T-cell (primary cell): ENCODE measurements at places on chromosomes 11 and 22.

GRCh38 chr22:41362615-41363014 lies 19.1 kb upstream of the TEF start:
- DNase-seq = no peak

DNA sequence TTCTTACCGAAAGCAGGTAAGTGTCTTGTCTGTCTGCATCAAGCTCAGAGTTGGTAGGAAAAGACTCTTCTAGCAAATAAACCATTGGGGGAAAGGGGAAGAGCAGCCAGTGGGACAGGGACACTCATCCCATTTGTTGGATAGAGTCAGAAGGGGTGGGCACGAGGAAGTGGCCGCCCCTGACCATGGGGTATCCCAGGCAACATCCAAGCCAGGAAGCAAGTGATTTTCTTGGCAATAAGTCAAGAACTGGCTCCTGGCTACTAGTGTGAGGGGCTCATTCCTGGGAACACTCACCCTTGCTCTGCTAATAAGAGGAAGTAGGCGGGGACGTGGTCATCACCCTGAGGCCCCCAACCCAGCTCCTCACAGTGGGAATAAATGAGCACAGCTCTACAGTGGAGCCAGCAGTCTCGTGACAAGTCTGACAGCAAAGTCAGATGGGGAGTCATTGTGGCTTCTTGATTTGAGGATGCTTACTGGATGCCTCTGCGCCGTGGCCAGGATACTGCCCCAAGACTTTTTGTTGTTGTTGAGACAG lies 6.7 kb downstream of the SLC25A18 start:
- DNase-seq = no peak

- DNase-seq = no peak
These were observed 10.6 kb upstream of the ACER3 start for GRCh38 chr11:76850130-76850529.

DNA sequence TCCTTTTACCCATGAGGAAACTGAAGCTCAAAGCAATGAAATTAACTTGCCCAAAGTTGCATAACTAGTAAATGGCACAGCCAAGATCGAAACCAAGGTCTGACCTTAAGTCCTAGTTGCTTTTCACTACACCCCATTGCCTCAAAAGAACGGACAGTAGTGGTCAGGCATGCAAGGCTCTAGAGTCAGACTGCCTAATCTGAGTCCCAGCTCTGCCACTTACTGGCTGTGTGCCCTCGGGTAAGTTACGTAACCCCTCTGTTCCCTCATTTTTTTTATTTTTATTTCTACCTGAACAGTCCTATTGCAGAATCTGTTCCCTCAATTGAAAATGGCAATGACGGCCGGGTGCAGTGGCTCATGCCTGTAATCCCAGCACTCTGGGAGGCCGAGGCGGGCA lies 9.6 kb downstream of the CYB561A3 start:
- DNase-seq = no peak

DNA sequence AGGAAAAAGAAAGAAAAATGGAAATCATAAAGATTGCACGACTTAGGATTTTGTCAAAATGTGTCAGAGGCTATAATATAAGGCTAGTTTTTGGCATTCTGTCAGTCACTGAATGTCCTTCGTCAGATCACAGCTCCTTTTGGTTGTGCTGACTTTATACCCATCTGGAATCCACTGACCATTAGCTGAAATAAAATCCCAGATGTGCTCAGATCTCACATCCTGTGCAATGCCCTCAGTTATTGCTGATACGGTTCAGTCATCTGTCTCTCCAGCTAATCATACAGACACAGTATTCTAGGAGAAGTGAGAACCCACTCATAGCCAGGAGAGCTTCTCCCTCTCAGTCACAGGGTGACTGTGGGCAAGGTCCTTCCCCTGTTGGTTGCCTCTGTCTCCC lies 11.5 kb downstream of the CD44 start:
- no peak for DNase-seq

- no peak for DNase-seq
These were observed 54.7 kb downstream of the ABTB2 start for GRCh38 chr11:34303028-34303570.

- DNase-seq = no peak
These were observed 109.5 kb downstream of the TMPRSS5 start for GRCh38 chr11:113596658-113597057.

DNA sequence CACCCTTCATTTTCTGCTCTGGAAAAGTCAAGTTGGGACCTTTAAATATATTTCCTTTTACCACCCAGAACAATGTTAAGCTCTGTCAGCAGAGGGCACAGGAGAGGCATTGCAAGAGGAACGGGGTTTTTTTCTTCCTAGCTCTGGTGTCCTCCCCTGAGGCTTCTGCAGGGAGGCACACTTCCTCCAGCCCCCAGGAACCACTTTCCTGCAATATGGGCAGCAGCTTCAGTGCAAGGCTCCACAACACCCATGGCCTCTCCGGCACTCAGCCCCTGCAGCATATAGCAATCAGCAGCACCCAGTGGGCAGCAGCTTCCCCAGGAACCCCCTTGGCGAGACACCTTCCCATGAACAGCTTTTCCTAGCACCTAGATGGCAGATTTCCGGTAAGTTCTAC lies 101.4 kb downstream of the SYT9 start:
- DNase-seq = no peak

- DNase-seq = no peak
These were observed 520.7 kb upstream of the B3GAT1 start for GRCh38 chr11:134932761-134933160.

GRCh38 chr11:93903989-93904388 lies 53.6 kb upstream of the VSTM5 start:
- DNase-seq = no peak

- DNase-seq = no peak
These were observed 514 bp upstream of the HDAC10 start for GRCh38 chr22:50251477-50252081.

GRCh38 chr11:94175535-94175934 lies 46.9 kb downstream of the PANX1 start:
- DNase-seq = no peak

- DNase-seq = no peak
These were observed 115.2 kb upstream of the IGLL5 start for GRCh38 chr22:22772396-22772795.

DNA sequence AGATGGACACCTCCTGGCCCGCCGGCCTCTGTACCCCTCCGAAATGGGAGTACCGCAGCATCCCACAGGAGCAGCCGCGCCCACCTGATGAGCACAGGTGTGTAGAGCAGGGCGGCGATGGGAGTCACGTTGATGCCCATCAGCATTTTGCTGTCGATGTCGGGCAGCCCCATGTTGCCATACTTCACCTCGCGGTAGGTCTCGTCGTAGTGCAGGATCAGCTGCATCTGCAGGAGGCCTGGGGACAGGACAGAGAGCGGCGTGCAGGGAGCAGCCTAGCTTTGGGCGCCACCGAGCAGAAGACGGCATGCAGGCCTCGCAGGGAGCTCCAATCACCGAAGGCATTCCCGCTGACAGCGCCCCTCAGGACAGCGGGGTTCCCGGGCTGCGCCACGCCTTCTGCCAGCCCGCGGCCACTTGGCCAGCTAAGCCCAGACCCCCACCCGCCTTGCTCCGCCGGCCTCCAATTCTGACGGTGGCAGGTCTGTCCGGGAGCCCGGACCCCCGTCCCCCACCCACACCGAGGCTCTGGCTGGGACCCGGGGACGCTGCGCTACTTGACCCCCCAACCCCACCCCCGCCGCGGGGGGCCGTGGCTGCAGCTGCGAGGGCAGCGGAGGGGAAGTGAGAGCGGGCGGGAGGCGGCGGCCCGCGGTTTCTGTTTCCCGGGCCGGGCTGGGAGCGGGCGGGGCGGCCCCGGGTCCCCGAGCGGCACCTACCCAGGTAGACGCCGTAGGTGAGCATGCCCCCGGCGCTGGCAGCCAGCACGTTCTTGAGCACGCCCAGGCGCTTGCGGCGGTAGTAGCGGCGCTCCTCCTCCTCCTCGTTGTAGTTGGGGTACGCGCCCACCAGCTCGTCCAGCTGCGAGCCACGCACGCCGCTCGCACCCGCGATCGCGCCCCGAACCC lies 705 bp downstream of the UNC93B1 start:
- peak; percentile 76 for DNase-seq

GRCh38 chr11:122046846-122047245 lies 69.2 kb downstream of the BLID start:
- no peak for DNase-seq

GRCh38 chr11:27153136-27153535 lies 112.5 kb downstream of the BBOX1 start:
- no peak for DNase-seq

DNA sequence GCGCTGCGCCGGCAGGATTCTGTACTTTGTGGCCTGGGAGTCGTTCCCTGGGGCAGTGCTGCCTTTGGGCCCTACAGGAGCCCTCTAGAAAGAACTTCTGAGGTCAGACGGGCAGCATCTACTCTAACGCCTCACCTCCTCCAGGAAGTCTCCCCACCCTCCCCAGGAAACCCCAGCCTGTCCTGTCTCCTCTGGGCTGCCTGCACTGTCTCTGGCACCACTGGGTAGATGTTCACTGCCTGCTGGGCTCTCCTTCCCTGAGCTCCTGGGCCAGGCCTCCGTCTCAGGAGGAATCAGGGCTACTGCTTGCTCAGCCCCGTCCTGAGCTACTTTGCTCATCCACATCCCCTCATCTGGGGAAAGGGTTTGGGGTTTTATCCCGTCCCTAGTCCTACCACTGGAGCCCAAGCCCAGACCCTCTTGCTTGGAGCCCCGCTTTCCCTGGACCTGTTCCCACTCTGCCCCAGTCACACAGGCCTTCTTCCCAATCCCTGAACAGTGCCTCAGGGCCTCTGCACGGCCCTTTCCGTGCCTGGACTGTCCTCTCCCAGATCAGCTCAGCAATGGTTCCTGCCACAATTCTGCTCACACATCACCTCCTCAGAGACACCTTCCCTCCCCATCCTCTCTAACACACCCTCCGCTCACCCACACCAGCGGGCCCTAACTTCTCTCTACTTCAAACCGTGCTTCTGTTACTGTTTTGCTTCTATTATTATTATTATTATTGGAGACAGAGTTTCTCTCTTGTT lies 11.3 kb upstream of the TREH start:
- DNase-seq = peak; percentile 5

DNA sequence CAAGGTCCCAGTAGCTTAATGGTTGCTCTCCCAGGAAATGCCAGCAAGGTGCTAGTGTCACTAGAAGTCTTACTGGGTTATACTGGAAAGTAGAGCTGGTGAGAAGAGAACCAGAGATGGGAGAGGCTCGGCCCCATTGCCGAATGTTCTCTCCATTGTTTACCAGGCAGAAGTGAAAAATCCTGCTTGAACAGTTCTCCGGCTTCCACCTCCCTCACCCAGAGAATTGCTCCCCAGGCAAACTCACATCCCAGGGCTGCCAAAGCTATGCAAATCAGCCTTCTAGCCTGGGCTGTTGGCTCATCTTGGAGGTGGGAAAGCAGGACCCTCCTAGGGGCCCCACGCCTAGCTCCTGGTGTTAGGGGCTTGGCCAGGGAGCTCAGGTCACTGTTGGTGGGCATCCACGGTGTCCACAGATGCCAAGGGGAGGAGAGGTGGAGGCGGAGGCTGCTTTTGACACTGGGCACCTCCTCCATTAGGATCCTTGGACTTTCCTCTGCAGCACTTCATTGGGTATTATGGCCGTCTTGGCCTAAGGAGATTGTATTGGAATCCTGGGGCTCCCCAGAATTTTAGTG lies 20.1 kb downstream of the POU2F3 start:
- DNase-seq = no peak

DNA sequence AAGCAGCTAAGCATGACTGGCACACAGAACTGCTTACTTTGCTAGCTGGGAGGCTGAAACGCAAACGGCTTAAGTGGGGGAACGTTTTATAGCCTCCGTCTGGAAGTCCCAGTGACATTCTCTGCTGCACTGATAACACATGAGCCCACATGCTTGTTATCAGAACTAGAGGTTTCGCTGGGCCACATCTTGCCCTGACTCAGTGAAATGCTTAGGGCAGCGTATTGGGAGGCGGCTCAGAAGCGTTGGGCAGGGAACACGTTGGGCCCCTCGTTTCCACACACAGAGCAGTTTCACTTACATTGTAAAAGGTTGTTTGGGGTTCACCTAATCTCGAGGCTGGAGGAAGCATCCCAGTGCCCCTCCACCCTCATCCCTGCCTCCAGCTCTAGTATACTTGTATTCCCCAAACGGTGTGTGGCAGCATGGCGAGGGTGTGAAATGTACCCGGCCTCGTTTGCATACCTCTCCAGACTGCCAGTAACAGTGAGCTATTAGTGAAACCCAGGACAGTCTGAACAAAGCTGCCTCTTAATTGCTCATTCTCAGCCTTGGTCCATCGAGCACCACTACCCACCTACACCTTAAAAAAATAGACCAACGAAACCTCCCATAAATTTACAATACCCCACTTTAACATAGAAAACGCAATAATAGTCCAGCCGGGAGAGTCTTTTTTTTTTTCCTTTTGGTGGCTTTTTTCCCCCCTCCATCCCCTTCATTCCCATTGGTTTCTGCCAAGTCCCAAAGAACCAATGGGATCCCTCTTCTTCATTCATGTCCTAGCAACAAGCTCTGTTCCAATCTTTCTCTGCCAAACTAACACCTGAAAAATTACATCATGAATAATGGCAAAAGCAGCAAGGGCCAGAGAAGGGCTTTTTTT lies 218.8 kb upstream of the SORL1-AS1 start:
- DNase-seq = no peak

- DNase-seq = no peak
These were observed 206.4 kb downstream of the DBX1 start for GRCh38 chr11:19953909-19954308.

DNA sequence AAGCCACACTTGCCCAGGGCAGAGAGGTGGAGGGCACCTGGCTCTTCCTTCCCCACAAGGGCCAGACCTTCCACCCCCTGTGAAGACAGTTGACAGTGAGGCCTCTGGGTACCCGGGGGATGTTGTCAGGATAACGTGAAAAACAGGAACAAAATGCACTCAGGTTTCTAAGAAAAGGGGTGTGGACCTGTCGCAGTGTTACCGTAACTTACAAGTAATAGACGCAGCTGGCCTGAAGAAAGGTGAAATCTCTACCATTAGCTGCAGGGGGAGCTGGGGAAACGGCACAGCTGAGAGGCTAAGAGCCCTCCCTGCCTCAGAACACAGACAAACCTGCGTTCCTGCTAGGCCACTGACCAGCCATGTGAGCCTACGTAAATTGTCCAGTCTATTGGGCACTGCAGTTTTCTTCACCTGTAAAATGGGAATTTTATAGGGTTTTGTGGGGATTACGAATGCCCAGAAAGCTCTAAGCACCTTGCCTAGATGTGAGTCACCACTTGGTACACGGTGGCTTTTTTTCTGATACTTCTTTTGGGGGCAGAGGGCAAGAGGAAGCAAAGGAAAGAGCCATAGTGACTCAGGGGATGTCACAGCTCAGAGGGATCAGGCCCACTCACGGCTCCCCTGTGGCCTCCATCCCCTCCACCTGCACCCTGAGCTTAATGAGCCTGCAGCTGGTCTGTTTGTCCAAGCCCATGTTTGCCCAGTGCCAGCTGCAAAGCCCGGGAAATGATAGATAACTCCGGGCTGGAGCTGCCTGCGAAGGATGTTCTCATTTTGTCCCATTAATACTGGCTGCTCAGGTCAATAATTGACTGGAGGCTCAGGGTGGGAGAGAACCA lies 18.4 kb upstream of the CABP7 start:
- no peak for DNase-seq

DNA sequence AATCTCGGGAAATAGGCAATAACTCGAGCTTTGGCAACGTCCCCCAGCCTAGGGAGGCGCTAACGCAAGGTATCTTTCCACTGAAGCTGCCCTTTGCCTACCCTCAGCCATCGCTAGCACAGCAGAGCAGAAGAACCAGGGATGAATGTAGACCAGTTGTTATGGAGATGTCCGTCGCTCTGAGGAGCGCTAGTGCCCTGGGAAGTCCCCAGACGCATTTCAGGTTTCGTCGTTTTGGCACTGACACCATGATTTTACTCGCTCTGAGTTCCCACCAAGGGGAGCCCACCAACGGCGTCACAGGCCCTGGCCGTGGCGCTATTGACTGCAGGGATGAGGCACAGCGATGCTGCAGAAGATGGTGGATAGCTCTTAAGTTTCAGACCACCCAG lies 22.7 kb upstream of the BDNF start:
- no peak for DNase-seq
